ENCODE measurements at places on chromosomes 7 and 10. TPM values are rescaled to one million over a fixed set of nuclear protein-coding genes. Genes with fewer than 3 reads are reported as not detected.
A peak's percentile ranks its signal among the peaks of the same experiment; 100 is the strongest.

GRCh38 chr10:84331091-84331490, 2.7 kb downstream of the CCSER2 start:
- H3K4me1 ChIP-seq = peaks cover 40% of the 10 kb centered on the region
- no peaks in the 10 kb centered on the region for H3K27me3 ChIP-seq
- peak overlapping the region; percentile 95 for H3K4me3 ChIP-seq
- peak overlapping the region; percentile 96 for H3K27ac ChIP-seq

SPDYE9 gene
- total RNA-seq = not detected

- peaks cover 25% of the 10 kb centered on the region for H3K36me3 ChIP-seq
- no peak overlapping the region for H3K27ac ChIP-seq
- no peaks in the 10 kb centered on the region for H3K4me1 ChIP-seq
- no peak overlapping the region for H3K4me3 ChIP-seq
- no peak for DNase-seq
Measured at GRCh38 chr7:157267516-157267915, 69.3 kb upstream of the DNAJB6 start.

DNA sequence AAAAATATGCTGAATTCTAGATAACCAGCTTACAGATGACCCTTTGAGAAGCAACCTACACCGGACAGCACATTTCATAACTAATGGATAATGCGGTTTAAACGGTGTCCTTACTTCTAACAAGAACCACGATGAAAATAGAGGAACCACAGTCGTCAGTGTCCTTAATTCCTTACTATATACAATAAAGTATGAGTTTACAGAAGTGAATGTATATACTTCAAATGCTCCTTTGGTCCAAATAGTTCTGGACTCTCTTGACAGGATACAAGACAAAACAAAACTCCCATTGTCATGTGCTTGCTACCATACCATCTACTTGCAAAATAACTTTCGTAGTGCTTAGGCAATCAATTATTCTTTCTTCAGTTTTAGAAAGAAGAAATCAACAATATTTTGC, 2.4 kb downstream of the NAMPT start:
- H3K27ac ChIP-seq = peak overlapping the region; percentile 98
- H3K4me3 ChIP-seq = peak overlapping the region; percentile 92
- DNase-seq = no peak
- H3K36me3 ChIP-seq = peaks cover 64% of the 10 kb centered on the region
- no peaks in the 10 kb centered on the region for H3K27me3 ChIP-seq
- peaks cover 52% of the 10 kb centered on the region for H3K4me1 ChIP-seq

DNA sequence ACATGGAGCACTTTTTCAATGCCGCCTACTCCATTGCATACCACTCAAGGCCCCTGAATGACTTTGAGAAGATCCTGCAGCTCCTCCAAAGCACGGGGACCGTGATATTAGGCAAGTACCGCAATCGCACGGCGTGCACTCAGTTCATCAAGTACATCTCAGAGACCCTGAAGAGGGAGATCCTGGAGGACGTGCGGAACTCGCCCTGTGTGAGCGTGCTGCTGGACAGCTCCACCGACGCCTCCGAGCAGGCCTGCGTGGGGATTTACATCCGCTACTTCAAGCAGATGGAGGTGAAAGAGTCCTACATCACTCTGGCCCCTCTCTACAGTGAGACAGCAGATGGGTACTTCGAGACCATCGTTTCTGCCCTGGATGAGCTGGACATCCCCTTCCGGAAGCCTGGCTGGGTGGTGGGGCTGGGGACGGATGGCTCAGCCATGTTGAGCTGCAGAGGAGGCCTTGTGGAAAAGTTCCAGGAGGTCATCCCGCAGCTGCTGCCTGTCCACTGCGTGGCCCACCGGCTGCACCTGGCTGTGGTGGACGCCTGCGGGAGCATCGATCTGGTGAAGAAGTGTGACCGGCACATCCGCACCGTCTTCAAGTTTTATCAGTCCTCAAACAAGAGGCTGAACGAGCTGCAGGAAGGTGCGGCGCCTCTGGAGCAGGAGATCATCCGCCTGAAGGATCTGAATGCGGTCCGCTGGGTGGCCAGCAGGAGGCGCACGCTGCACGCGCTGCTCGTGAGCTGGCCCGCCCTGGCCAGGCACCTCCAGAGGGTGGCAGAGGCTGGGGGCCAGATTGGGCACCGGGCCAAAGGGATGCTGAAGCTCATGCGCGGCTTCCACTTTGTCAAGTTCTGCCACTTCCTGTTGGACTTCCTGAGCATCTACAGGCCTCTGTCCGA, 12.7 kb upstream of the ATP6V0E2 start:
- no peak overlapping the region for H3K27ac ChIP-seq
- H3K4me3 ChIP-seq = no peak overlapping the region
- peaks cover 57% of the 10 kb centered on the region for H3K4me1 ChIP-seq
- H3K27me3 ChIP-seq = no peaks in the 10 kb centered on the region
- H3K36me3 ChIP-seq = peaks cover 22% of the 10 kb centered on the region

PGAM2 gene
- not detected for total RNA-seq

DNA sequence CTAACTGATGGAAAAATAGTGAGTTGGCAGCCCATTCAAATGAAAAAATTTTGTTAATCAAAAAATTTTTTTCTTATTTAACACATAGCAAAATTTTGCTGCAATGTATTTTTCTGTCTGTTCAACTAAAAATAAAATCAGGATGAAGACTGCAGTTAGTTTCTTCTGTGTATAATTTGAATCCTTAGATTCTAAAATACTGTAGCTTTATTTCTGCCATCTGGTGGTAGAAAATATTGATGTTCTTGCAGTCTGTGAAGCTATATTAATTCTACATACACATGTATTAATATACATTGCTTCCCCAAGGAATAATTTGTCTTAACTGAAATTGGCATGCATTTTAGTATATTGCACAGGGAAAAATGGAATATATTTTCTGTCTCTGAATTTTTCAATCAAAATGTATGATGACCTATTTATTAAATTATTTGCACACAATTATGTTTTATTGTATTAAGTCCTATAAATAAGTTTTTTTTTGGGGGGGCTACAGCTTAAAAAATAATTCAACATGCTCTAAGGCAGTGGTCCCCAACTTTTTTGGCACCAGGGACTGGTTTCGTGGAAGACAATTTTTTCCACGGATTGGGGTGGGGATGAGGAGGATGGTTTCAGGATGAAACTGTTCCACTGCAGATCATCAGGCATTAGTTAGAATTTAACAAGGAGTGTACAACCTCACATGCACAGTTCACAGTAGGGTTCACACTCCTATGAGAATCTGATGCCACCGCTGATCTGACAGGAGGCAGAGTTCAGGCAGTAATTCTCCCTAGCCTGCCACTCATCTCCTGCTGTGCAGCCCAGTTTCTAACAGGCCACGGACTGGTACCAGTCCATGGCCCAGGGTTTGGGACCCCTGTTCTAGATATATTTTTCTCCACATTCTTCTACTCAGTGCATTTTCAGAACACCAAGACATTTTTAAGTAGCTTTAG, 119.4 kb downstream of the GNAT3 start:
- no peaks in the 10 kb centered on the region for H3K4me1 ChIP-seq
- no peaks in the 10 kb centered on the region for H3K27me3 ChIP-seq
- DNase-seq = no peak

DNA sequence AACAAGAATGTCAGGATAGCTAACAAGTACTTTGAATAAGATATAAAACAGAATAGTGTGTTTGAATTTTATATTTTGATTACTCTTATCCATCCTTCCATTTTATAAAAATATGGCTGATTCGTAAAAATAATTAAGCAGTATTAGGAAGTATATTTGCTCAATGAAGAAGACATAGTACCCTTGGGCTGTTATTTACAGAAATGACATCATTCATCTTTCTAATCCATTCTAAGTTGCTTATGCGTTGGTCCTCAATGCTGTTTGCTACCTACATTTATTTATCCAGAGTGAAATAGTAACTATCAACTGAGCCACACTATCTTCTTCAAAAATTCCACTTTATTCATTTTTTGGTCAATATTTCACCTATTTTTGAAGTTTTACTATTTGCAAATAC, 2.1 kb upstream of the ZNF804B start:
- peaks cover 60% of the 10 kb centered on the region for H3K27me3 ChIP-seq
- no peak overlapping the region for H3K27ac ChIP-seq
- H3K36me3 ChIP-seq = no peaks in the 10 kb centered on the region
- no peak for DNase-seq
- H3K4me3 ChIP-seq = no peak overlapping the region

MARVELD1 gene
- total RNA-seq = 3.4 TPM

GRCh38 chr10:43686414-43686813, 37.7 kb upstream of the ZNF32 start:
- no peak overlapping the region for H3K4me3 ChIP-seq

DNA sequence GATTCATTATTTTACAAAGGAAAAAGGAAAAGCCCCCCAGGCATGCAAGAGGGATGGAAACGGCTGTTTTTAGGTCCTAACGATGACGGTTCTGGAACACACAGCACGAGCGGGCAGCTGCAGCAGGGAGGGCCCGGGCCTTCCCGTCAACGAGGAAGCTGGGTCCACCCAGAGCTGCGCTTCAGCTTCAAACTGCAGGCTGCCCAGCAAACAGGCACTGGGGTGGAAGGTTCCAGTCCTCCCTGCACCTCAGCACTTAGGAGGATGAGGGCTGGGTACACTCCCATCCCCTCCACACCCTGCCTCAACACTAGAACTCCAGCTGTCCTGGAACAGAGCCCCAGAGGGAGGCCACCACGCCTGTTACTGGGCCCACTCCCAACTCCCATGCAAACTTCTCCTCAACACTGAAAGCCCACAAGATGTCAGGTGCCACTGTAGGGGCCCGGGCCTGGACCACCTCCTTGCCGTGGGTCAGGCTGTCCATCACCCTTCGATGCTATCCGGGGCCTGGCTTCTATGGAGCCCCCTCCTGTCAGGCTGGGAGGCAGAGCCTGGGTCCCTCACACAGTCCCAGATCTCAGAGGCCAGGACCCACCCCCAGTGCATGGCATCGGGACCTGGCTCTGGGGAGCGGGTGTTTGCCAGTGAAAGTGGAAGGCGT, 33.0 kb downstream of the PAPOLB start:
- no peaks in the 10 kb centered on the region for H3K27me3 ChIP-seq
- H3K36me3 ChIP-seq = no peaks in the 10 kb centered on the region
- no peak for DNase-seq

GRCh38 chr10:6537770-6538169, 42.3 kb downstream of the PRKCQ start:
- no peak overlapping the region for H3K27ac ChIP-seq
- no peaks in the 10 kb centered on the region for H3K27me3 ChIP-seq
- H3K4me1 ChIP-seq = peaks cover 67% of the 10 kb centered on the region
- no peak overlapping the region for H3K4me3 ChIP-seq
- peaks cover 7% of the 10 kb centered on the region for H3K36me3 ChIP-seq
- no peak for DNase-seq

DNA sequence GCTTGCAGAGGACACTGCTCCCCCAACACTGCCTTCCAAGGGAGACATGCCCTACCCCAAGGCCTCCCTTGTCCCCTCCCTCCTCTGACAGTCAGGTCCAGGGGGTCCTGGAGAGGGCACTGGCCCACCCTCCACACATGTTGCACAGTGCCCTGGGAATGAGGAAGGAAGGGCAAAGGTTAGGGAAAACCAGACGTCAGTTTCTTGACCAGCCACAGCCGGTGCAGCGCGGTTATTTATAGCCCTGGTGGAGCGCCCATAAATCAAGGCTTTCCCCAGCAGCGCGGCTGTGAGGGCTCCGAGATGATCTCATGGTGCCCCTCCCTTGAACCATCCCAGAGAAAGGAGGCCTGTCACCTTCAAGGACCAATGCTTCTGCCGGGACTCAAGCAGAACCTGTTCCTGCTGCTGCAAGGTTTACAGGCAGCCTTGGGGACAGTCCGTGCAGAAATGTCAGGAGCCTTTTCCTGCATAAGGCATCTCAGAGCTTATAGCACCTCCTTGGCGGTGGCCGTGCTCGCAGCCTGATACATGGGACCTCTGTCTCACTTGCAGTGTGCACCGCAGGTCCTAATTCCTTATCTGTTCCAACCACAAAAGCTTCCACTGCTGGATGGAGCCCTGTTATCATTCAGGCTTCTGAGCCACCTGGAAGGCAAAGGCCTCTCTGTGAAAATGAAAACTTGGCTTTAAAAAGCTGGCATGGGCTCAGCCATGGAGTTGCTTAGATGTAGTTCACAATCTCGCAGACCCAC, 127.3 kb downstream of the LHPP start:
- peaks cover 5% of the 10 kb centered on the region for H3K36me3 ChIP-seq
- no peaks in the 10 kb centered on the region for H3K27me3 ChIP-seq
- no peak for DNase-seq
- no peak overlapping the region for H3K27ac ChIP-seq

GRCh38 chr7:2876031-2876731, 32.1 kb upstream of the GNA12 start:
- no peaks in the 10 kb centered on the region for H3K27me3 ChIP-seq
- H3K4me1 ChIP-seq = peaks cover 55% of the 10 kb centered on the region
- H3K36me3 ChIP-seq = no peaks in the 10 kb centered on the region
- no peak overlapping the region for H3K27ac ChIP-seq
- no peak overlapping the region for H3K4me3 ChIP-seq

- peak overlapping the region; percentile 54 for H3K4me3 ChIP-seq
- H3K36me3 ChIP-seq = peaks cover 20% of the 10 kb centered on the region
- no peaks in the 10 kb centered on the region for H3K27me3 ChIP-seq
- peaks cover 74% of the 10 kb centered on the region for H3K4me1 ChIP-seq
- DNase-seq = no peak
- H3K27ac ChIP-seq = peak overlapping the region; percentile 94
Measured at GRCh38 chr10:103910442-103911012, 7.5 kb downstream of the STN1 start.

DNA sequence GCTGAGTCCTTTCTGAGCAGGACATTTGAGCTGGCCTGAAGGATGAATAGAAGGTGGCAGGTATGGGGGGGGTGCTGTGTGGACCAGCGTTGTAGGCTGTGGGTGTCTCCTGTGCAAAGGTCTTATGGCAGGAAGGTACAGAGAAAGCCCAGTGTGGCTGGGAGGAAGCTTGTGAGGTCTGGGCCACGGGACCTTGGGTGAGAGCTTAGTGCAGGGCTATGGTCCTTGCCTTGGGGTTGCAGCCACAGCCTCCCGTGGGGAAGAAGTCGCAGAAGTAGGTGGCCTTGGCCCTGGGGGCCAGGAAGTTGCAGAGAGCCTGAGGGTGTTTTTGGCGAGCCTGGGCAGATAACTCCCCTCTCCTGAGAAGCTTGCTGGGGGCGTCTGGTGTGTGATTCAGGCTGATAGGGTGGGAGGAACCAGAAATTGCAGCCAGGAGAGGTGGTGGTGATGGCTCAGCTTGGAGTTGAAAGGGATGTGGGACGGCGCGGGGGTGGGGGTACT, 172.0 kb upstream of the TNRC18 start:
- peaks cover 23% of the 10 kb centered on the region for H3K27me3 ChIP-seq
- H3K27ac ChIP-seq = peak overlapping the region; percentile 72
- no peak for DNase-seq

DNA sequence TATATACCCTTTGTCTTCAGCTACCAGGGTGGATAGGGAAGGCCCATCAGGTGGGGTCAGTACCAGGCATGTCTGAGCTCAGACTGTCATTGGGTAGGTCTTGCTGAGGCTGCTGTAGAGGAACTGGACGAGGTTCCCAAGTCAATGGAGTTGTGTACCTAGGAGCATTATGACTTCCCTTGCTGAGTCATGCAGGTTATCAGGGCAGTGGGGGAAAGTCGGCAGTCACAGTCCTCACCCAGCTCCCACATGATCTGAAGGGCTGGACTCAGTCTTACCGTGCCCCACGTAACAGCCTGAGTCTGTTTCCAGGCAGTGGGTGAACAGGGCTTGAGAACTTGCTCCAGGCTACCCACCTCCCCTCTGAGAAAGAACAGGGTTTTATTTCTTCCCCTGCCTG, 260.8 kb upstream of the COBL start:
- H3K4me1 ChIP-seq = no peaks in the 10 kb centered on the region
- no peaks in the 10 kb centered on the region for H3K36me3 ChIP-seq
- no peak overlapping the region for H3K27ac ChIP-seq
- H3K4me3 ChIP-seq = no peak overlapping the region
- no peaks in the 10 kb centered on the region for H3K27me3 ChIP-seq

CPXM2 gene
- total RNA-seq = not detected

- H3K27me3 ChIP-seq = peaks cover 7% of the 10 kb centered on the region
- H3K4me3 ChIP-seq = no peak overlapping the region
- DNase-seq = no peak
- H3K27ac ChIP-seq = no peak overlapping the region
Measured at GRCh38 chr10:21076381-21076780, 179.3 kb upstream of the NEBL start.
